Activated CD4-positive, alpha-beta T cell treated with anti-CD3 and anti-CD28 coated beads, Interleukin-2, amount 50 U/mL, for 4 hours (primary cell): ENCODE measurements at places on chromosomes 5 and 9.

GRCh38 chr9:75451505-75451904 lies 363.2 kb downstream of the OSTF1 start:
- DNase-seq = no peak

- peak; percentile 30 for DNase-seq
These were observed 19.7 kb downstream of the CAMSAP1 start for GRCh38 chr9:135887585-135888050.

DNA sequence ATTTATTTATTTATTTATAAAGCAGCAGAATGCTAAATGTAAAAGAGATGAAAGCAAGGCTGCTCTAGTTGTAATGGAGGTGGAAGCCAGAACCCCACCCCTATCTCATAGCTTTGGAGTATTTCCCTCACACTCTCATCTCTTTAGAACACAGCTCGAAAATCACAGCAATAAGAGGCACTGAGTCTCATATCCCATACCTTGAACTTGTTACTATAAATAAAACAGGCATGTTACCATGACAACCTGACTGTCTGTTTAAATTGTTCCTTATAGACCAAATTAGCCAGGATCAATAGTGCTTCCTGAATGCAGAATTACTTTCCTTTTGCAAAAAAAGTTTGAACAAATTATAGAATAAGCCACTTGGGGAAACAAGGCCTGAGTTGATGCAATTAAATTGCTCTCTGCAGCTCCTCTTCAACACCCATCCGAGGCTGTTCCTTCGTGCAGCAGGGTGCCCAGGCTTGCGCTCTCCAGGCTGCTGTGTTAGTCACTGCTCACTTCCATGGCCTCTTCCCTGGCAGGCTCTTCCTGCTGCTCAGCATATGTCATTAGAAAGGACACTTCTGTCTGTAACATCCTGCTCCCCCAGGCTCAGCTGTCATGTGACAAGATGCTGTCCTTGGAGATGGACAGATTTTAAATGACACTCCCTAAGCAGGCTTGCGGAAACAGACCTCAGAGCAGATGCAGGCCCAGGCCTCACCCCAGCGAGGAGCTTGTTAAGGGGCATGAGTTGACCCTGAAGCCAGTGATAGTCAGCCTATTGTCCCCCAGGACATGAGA lies 120.2 kb downstream of the CARTPT start:
- DNase-seq = no peak

DNA sequence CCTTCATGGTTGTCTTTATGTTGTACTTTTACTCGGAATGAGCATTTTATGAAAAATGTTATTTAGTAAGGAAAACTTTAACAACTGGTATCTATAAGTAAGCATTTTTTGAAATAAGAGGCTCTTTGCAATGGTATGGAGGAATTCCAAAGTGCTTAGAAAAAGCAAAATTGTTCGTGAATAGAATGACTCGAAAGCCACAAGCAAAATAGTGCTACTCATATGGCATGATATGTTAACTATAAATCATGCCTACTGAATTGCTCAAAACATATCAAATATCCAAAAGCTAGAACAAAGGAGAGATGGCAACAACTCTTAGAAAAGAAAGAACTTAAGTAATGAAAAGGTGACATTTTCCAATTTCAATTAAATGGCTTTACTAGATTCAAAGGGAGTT lies 216.3 kb downstream of the KIAA0825 start:
- DNase-seq = no peak

- DNase-seq = no peak
These were observed 199.4 kb downstream of the ESM1 start for GRCh38 chr5:54785729-54786591.

- DNase-seq = no peak
These were observed 40.7 kb upstream of the LCP2 start for GRCh38 chr5:170338291-170338690.

DNA sequence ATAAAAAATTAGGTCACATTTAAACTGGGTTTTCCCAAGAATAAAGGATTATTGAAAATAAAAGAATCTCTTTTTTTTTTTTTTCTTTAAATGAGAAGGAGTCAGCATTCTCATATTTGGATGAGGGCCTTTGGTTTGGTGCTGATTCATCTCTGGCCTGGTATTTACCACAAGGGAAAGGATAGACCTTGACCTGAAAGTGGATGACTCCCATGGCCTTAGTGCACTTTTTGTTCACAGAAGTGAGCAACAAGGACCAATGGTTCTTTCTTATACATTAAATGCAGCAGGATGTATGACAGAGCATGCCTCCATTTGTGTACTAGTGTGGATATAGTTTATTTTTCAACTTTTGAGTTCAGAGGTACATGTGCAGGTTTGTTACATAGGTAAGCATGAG lies 6.9 kb downstream of the YTHDC2 start:
- no peak for DNase-seq

DNA sequence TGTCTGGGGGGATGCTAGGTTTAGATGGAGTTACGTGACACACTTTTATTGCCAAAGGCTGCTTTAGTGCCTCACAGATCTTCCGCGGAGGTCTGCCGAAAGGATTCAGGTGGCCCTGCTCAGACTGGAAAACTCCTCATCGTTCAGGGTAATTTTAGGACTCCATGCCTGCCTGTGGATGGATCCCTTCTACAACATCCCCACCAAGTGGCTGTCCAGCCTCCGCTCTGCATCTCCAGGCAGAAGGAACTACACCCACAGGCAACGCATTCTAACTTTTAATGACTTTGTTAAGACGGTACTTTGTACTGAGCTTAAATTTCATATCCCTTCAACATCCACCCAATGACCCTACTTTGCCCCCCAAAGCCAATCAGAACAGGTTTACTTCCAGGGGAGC lies 29.4 kb downstream of the ATPSCKMT start:
- no peak for DNase-seq

- DNase-seq = no peak
These were observed 42.0 kb upstream of the CDC42SE2 start for GRCh38 chr5:131221888-131222287.

- no peak for DNase-seq
These were observed 160.7 kb upstream of the ACOT12 start for GRCh38 chr5:81554647-81555046.

DNA sequence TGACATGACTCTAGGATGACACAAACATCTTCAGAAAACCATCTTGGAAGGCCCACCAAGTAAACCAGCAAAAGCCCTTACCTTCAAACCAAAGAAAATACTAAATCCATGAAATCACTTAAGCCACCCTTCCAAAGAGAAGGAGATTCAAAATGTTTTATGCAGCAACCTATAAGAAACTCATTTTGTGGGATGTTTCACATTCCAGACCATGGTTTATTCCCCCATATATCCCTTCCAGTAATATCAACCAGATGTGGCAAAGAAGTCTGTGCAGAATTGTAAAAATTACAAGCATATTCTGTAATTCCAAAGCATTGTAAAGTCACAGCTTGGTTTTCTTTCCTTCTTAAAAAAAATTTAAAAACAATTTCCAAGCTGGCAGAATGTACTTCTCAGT lies 117.4 kb downstream of the SLIT3 start:
- DNase-seq = no peak

- no peak for DNase-seq
These were observed 75.6 kb downstream of the PRRT1B start for GRCh38 chr9:131620764-131621520.

GRCh38 chr5:31844622-31845345 lies 205.9 kb downstream of the PDZD2 start:
- no peak for DNase-seq

GRCh38 chr5:165201771-165202518 lies 1696.5 kb downstream of the MAT2B start:
- DNase-seq = no peak

GRCh38 chr9:93181672-93182435 lies 2.1 kb upstream of the WNK2 start:
- DNase-seq = no peak

DNA sequence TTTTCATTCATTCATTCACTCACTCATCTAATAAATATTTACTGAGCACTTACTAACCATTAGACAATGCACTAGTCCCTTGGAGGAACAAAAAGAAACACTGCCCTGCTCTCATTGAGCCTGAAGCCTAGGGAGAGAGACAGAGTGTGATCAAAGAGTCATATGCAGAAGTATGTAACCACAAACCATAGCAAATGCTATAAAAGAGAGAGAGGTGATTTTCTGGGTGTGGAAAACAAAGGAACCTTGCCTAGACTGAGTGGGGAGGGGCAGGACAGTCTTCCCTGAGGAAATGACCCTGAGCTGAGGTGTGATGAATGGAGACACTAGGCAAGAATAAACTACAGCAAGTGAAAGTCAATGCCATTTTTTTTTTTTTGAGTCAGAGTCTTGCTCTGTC lies 10.8 kb upstream of the ADRA1B start:
- DNase-seq = no peak

GRCh38 chr5:141992349-141992963 lies 20.4 kb downstream of the GNPDA1 start:
- DNase-seq = peak; percentile 87

- no peak for DNase-seq
These were observed 37.9 kb downstream of the WWC1 start for GRCh38 chr5:168329302-168329701.

- DNase-seq = no peak
These were observed 349.5 kb downstream of the PRR16 start for GRCh38 chr5:120813551-120813950.

DNA sequence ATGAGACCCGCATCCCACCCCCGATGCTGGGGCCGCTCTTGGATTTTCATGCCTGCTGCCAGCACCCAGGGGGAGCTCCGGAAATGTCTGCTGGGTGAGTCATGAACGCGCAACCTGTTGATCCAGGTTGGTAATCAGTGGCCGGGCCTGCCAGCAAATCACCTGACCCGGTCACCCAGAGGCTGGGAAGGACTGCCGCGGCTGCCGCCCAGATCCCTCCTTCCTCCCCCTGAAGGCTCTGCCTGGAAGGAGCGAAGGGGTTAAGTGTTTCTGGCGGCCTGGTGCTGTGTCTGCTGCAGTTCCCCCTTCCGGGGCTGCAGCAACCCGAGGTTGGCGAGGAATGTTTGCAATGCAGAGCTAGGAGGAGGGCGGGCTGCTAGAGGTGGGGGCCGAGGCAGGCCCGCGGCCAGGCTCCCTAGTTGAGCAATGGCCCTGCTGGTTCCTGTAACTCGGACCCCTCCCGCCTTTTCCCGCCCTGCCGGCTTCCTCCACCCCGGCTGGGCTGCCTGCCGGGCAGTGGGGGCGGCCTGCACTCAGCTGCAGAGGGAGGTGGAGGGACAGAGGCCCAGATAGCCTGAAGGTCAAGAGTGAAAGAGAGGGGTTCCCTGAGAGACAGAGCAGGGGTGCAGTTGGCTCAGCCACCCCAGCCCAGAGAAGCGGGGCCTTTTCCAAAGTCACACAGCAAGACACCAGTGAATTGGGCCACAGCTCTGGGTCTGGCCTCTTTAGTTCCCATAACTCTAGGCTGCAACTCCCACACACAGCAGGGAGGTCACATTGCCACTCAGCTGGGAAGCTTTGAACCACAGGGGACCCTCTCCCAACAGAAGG lies 156.3 kb upstream of the IER5L start:
- no peak for DNase-seq

DNA sequence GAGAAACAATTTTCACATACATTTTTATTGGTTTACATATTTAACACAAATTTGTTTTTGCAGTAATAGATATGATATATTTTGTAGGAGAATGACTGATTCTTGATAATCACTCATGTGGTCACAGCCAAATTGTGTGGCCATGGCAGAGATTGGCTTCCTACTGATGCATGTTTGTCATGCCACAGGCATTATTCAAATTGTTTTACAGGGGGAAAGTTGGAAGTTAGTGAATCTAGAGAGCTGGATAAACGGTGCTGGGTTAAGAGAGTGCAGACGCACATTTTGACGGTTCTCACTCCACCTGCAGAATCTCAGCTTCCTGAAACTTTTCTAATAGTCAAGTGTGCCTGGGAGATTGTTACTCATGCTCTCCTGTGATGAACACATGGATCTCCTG lies 91.1 kb upstream of the FBN2 start:
- DNase-seq = no peak

GRCh38 chr9:95370064-95370463 lies 52.6 kb upstream of the FANCC start:
- DNase-seq = no peak

DNA sequence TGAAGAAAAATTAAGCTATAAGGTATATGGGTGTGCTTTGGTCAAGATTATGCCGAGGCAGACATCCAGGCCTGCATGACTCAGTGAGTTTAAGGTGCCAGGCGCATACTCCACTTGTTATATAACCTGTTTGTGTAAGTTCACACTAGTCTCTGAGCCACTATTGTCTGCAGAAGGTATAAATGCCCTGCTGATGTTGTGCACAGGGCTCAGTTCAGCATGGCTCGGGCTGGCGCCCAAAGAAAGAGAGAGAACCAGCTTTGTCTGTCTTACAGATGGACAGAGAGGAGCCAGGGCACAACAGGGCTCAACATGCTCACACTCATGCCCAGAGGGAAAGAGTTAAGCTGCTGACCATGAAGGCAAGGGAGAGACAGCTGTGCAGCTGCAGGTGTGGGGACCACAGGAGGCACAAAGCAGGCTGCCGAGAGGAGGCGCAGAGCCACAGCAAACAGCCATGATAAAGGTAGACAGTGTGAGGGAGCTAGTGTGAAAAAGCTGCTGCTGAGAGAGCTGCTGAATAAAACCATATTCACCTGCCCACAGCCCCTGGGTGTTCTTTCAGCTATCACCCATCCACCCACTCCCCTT lies 1587.6 kb upstream of the C9orf72 start:
- no peak for DNase-seq

DNA sequence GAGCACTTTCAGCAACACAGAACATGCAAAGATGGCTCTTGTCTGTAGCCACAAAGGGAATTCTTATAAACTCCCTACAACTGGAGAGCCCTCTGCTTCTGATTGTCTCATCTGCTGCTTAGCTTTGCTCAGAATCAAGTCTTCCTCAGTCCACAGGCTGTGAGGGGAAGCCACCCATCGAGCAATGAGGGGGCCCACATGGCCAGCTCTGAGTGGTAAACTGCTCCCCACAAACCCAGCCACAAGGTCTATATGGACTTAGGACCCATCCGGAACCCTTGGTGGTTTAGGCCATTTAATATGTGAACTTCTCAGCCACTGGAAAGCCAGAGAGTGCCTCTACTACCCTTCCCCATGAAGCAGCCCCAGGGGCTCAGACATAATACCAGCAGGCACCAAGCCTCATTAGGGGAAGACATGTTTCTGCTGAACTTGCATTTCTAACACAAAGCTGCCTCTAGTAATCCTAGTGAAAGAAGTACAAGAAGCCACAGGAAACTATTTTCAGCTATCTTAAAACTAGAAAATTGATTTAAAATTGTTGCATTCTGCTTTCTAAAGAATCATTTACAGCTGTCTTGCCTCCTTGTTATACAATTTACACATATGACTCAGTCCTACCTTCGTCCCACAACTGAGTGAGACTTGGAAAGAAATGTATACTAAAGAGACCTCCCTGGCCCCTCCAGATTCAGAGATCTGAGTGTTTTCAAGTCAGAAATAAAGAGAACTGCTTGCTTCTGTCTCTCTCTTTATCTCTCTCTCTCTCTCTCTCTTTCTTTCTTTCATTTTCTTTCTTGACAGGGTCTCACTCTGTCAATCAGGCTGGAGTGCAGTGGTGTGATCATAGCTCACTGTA lies 90.2 kb downstream of the ESM1 start:
- DNase-seq = no peak

- DNase-seq = no peak
These were observed 30.0 kb upstream of the MAMDC2 start for GRCh38 chr9:70013598-70014196.
